ENCODE measurements at places on chromosomes 12 and 14.
A peak's percentile ranks its signal among the peaks of the same experiment; 100 is the strongest.

DNA sequence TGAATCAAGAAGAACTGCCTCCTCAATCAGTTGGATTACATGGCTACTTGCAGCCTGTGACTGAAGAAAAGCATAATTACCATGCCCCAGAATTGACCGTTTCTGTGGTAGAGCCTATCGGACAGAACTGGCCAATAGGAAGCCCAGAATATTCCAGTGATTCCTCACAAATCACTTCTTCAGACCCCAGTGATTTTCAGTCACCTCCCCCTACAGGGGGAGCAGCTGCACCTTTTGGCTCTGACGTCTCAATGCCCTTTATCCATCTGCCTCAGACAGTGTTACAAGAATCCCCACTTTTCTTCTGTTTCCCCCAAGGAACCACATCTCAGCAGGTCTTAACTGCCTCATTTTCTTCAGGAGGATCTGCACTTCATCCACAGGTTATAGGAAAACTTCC lies 80.8 kb downstream of the RAD52 start:
- DNase-seq, result no peak

- DNase-seq, result peak; percentile 23
Observed at GRCh38 chr14:103846543-103847450, 578 bp downstream of the PPP1R13B start.

DNA sequence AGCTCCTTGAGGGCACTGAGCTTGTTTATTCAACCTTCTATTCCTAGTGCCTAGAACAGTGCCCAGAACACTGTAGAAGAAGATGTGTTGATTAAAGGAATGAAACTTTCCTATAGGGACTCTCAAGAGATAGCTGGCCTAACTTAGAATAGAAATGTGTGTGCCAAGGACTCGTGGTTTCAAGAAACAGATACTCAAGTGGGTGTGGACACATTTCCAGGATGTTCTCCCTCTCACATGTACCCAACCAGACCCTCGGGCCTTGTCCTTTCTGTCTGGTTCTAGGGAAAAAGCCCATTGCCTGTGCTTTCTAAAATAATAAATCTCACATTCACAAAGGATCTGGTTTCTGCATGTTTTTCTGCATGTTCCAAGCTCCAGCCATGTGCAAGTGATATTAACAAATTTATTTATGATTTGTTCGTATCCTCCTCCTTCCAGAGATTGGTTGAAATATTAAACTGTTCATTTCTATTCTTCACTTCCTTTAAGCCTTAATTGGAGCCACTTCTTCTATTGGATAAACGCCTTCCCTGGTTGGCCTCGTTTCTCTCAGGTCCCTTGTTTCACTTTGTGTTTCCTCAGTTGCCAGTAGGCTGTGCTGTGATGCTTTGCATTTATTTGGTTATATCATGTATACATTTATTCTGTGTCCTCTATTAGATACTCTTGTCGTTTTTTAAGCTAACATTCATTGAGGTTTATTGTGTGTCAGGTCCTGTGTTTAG lies 89.8 kb downstream of the CRADD start:
- no peak for DNase-seq

DNA sequence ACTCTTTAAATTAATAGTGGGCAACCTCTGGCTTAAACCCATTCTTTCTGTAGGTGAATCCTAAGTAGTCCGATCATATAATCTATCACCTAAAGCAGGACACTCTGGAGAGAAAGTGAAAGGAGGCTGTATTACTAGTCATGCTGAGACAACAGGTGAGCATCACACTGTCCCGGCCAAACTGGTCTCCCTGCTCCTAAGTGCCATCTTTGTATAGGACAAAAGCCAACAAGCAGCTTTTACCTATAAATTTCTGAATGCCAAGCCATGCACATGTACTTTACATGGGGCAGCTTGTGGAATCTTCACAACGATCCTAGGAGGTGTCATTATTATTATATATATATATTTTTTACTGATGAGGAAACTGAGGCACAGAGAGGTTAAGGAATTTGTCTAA lies 18.0 kb downstream of the PLEKHH1 start:
- DNase-seq, result no peak

GRCh38 chr14:103022002-103022684 lies 35.2 kb downstream of the CDC42BPB start:
- DNase-seq, result no peak

- no peak for DNase-seq
Observed at GRCh38 chr14:65465584-65465983, 53.1 kb downstream of the FUT8 start.

DNA sequence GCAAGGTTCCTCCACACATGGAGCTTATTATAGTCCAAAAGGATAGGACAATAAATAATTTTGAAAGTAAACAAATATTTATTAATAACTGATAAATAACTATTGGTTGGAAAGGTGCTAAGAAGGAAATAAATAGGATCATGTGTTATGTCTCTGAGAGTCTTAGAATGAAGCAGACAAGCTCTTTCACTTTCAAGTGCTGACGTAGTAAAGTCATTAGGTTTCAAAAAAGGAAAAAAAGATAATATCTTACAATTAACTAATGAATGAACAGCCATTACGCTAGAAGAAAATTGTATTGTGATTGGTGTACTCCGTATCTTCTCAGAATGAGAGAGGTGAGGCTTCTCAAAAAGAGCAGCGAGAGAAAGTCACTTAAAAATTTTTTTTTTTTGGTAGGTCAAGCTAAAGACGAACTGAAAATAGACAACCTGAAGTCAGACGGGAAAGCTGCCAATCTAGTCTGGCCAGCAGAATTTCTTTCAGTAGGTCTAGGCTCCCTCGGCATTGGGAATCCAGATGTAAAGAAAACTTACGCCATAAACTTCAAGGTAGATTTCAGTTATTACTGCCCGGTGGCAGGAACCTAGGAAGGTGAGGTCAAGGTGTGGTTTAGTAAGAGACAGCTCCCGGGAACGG lies 583 bp upstream of the LEMD3 start:
- DNase-seq, result no peak

GRCh38 chr14:34369648-34370030 lies 92.4 kb downstream of the SPTSSA start:
- DNase-seq, result no peak

DNA sequence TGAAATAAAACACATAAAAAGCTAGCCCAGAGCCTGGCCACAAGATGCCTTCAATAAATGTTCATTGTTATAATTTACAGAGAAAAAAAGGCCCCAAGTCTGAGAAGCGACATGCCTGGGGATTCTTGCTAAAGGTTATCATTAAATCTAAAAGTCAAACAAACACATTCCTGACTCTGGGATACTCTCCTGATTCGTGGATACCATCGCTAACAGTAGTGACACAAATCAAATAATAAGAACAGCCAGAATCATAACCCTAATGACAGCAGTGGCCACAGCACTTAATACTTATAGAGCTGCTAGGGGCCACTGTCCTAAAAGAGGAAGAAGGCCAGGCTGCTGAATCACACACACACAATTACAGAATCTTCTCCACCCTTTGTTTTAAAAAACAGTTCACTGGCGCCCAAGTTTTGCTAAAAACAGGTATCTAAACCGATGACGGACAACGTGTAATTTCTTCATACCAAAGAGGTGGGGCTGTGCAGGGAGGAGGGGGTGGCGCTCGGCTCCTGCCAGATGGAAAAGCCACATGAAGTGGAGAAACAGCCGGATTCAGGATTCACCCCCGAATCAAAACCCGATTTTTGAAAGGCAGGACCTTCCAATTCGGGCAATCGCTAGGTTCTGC lies 1.2 kb downstream of the CLIP1 start:
- no peak for DNase-seq

DNA sequence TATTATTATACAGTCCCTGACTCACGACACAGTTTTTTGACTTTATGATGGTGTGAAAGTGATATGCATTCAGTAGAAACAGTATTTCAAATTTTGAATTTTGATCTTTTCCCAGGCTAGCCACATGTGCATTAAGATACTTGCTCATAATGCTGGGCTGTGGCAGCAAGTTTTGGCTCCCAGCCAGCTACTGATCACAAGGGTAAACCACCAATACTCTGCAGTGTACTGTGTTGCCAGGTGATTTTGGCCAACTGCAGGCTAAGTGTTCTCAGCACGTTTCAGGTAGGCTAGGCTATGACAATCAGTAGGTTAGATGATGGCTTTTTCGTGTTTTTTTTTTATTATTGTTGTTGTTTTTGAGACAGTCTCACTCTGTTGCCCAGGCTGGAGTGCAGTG lies 69.4 kb upstream of the ACTN1 start:
- DNase-seq, result no peak

- DNase-seq, result no peak
Observed at GRCh38 chr12:64826234-64826633, 1.8 kb downstream of the TBC1D30 start.

- DNase-seq, result no peak
Observed at GRCh38 chr12:1864867-1865266, 44.5 kb downstream of the LRTM2 start.

GRCh38 chr12:64583771-64584421 lies 26.4 kb upstream of the RASSF3 start:
- DNase-seq, result no peak

GRCh38 chr14:63852817-63853731 lies at the start of gene SYNE2:
Gene SYNE2, plus strand, starts transcription at chr14:63853004. Its CDS starts 56,145 bp downstream, at chr14:63909149.
- DNase-seq, result peak; percentile 69

DNA sequence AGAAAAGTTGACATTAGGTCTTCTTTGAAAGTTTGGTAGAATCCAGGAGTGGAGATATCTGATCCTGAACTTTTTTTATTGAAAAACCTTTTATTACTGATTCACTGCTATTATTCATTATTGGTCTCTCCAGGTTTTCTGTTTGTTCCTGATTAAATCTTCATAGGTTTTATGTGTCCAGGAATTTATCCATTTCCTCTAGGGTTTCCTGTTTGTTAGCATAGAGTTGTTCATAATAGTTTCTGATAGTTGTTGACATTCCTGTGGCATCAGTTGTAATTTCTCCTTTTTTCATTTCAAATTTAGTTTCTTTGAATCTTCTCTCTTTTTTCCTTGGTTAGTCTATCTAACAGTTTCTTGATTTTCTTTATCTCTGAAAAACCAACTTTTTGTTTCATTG lies 370.3 kb downstream of the SLC6A15 start:
- DNase-seq, result no peak

GRCh38 chr14:54813081-54813480 lies 89.5 kb downstream of the GCH1 start:
- DNase-seq, result no peak

- no peak for DNase-seq
Observed at GRCh38 chr12:25744313-25744712, 191.2 kb upstream of the LMNTD1 start.

GRCh38 chr12:127342861-127343260 lies 924.1 kb upstream of the TMEM132C start:
- DNase-seq, result no peak

DNA sequence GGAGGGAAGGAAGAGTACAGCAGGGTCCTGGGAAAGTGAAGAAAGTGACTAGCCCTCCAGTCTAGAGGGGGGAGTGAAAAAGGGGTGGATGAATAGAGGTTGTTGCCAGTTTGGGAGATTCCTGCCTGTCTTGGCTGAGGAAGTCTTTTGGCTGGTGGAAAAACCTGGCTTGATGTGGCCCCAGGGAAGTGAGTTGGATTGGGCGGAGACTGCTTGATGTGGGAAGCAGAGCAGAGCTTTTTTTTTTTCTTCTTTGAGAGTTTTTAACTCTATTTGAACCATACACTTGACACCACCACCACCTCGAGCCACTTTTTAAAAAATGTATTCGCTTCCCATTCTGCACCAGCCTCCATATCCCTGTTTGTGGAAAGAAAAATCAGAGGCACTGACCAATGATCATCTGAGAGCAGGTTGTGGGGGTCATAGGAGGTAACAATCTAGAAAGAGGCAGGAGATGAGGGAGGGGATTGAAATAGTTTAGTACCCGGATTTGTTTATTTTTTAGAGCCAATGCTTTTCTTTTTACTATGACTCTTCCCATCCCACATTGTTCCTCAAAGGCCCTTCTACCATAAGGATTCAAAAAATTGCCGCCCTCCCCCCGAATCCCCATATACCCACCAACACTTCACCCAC lies 690 bp upstream of the DTX3 start:
- DNase-seq, result no peak

- no peak for DNase-seq
Observed at GRCh38 chr12:104494137-104494792, 37.5 kb downstream of the CHST11 start.

- DNase-seq, result no peak
Observed at GRCh38 chr14:100678469-100678828, 48.2 kb upstream of the DLK1 start.

DNA sequence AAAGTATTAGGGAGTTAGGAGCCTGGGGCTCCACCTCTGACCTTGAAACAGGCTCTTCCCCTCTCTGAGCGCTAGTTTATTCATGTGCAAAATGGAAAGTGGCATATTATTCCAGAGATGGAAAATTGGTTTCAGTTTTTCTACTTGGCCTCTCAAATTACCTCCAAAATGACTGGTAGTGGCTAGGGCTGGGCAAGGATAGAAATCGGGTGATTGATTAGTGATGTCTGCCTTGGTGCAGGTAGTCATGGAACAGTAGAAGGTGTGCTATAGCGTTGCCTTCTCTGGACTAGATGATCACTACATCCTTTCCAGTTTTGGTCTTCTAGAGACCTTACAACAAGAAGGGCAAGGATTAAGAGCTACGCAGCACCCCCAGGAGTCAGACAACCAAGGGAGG lies 8.6 kb upstream of the MSI1 start:
- no peak for DNase-seq

DNA sequence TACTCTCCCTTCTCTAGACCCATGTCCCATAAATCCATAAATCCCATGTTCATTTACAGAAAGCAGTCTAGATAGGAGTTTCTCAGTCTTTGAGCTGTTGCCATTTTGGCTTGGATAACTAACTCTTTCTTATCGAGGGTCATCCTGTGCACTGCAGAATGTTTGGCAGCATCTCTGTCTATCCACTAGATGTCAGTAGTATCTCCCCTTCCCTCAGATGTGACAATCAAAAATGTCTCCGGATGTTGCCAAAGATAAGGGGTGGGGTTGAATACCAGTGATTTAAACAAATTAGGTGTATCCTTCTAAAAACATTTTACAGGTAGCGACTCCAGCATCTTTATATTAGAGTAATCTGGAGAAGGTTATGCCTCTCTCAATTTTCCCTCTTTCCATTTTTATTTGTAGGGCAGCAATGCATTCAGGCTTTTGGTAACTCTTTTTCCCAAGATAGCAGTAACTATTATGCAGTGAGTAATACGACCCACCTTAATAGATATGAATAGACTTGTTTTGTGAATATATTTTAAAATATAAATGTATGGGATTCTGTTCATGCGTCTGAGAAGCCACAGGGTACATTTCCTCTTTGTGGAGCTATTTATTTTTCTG lies 100.7 kb downstream of the LRRK2 start:
- DNase-seq, result no peak

DNA sequence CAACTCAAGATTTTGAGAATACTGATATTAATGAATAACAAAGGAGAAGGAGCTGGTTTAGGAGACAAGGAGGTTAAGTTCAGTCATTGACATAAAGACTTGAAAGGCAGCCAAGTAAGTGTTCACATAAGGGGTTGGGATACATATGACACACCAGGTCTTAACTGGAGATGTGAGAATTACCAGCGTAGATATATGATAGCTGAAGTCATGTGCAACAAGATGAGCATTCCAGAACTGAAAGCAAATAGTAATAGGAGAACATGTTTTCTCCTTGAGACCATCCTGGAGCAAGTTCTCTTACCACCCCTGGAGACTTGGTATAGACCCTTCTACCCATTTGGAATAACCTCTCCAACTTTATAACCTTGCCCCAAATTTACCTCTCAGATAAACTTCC lies 43.3 kb upstream of the NPFF start:
- DNase-seq, result no peak

- no peak for DNase-seq
Observed at GRCh38 chr12:127293507-127294310, 973.3 kb upstream of the TMEM132C start.

- DNase-seq, result no peak
Observed at GRCh38 chr14:74562515-74563232, 49.4 kb downstream of the LTBP2 start.

GRCh38 chr14:105168496-105168978 lies at the start of gene JAG2:
Gene JAG2, minus strand, starts transcription at chr14:105168776. Its CDS starts 356 bp downstream, at chr14:105168420.
- DNase-seq, result peak; percentile 44
